DMS153 (cell line): ENCODE measurements at places on chromosomes 6 and 20.

DNA sequence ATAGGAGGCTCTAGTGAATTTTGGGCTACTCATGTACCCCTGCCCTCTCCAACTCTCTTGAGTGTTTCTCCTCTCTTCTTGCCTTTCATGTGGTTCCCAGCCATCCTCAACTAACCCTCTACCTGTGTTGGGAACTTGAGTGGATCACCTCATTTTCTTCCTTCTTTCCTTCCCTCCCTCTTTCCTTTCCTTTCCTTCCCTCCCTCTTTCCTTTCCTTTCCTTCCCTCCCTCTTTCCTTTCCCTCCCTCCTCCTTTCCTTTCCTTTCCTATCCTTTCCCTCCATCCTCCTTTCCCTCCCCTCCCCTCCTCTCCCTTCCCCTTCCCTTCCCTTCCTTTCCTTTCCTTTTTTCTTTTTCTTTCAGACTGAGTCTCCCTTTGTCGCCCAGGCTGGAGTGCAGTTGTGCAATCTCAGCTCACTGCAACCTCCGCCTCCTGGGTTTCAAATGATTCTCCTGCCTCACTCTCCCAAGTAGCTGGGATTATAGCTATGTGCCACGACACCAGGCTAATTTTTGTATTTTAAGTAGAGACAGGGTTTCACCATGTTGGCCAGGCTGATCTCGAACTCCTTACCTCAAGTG, 63.8 kb downstream of the BTBD3 start:
- no peak for DNase-seq

- no peak for DNase-seq
These were observed 87.5 kb upstream of the TMEM170B start for GRCh38 chr6:11450037-11450436.

DNA sequence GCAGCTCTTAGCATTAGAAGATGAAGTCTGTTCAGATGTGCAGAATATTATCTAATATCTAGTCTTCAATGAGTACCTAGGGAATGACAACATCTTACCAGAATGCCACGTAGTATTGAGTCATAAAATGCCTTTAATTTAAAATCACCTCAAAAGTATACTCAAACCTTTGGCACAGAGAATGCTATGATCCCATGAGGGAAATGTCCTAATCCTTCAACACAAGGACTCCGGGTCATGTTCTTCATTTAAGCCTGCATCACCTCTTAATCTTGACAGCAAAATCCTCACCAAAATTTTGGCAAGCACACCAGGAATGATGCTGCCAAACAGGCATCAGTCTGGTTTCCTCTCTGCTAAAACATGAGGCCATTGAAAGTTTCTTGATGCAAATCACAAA, 23.6 kb upstream of the MARCKS start:
- no peak for DNase-seq

GRCh38 chr6:109920911-109921310, 57.2 kb upstream of the GPR6 start:
- no peak for DNase-seq

DNA sequence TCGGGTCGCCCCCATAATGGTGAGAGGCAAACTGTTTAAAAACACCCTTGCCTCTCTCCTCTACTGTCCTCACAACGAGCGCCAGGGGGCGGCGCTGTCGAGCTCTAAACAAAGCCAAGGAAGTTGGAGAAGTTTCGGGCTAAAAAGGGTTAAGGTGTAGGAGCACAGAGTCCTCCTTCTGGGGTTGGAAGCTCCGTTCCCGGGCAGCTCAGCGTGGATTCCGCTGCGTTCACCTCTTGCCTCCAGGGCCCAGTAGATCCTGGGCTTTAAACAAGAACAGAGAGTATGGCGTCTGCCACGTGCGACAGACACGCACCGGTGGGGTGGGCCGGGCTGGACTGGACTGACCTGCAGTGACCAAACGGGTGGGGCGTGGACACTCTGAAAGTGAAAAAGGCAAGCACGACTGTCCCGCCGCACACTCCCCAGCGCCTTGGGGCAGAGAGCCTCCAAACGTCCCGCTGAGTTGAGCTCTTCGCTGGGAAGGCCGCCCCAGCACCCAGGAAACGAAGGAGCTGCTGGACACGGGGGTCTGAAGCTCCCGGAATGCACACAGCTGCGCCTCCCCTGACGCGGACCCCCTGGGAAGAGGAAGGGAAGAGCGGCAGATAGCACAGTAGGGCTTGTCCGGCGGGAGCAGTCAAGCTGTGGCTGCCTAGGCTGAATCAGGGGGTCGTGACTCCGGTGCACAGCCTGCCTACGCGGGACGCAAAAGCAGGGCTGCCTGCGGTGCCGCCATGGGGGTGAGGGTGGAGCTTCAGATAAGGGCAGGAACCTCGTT, 1.6 kb upstream of the THBD start:
- DNase-seq = no peak

- no peak for DNase-seq
These were observed 111.1 kb upstream of the MCHR2 start for GRCh38 chr6:100105138-100105537.

DNA sequence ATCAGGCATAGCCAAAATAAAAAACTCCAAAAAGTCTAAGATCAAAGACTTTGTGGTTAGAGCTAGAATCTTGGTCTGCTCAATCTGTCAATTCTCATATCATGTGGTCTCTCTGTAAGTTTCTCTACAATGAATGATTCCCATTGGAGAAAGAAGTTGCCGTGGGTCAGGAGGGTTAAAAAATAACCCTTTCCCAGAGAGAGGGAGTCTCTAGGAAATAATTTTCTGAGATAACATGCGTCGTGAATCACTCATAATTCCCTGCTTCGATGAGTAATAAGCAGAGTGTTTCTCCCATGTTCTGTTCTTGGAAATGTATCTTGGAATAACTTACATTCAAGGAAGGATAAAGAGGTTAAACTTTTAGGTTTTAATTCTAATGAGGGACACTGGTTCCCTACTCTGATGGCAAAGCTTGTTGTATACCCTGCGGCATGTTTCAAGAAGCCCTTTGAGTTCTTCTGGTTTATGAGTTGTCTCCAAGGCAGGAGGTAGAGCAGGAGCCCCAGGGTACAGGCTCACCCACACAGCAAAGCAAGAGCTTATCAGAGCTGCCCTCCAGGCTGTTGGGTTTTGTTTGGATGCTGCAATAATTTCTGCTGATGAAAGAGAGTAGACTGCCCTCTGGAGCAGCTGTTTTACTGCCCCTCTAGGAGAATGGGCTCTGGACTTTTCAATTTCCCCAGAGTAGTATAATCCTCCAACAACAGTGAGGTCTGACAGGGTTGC, 599.1 kb downstream of the QKI start:
- no peak for DNase-seq

GRCh38 chr6:53066077-53066417, 843 bp downstream of the FBXO9 start:
- no peak for DNase-seq

- DNase-seq = no peak
These were observed 130.9 kb downstream of the DTNBP1 start for GRCh38 chr6:15531973-15532372.

DNA sequence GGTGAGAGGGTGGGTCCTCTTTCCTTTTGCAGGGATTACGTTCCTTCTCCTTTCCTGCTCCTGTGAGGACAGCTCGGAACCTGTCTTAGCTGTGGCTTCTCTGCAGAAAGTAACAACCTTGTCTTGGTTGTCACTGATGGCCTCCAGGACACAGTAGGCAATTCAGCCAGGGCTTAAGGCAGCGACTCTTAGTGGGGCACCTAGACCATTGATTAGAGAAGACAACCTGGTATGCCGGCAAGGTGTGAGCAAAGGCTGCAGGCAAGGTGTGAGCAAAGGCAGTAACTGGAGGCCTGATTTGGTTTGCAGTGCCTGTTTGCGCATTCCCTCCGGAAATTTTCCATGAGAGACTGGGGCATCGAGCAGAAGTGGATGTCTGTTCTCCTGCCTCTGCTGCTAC, 37.6 kb downstream of the DYNLT1 start:
- no peak for DNase-seq

GRCh38 chr6:51487937-51488336, 599.5 kb downstream of the PKHD1 start:
- DNase-seq = no peak

DNA sequence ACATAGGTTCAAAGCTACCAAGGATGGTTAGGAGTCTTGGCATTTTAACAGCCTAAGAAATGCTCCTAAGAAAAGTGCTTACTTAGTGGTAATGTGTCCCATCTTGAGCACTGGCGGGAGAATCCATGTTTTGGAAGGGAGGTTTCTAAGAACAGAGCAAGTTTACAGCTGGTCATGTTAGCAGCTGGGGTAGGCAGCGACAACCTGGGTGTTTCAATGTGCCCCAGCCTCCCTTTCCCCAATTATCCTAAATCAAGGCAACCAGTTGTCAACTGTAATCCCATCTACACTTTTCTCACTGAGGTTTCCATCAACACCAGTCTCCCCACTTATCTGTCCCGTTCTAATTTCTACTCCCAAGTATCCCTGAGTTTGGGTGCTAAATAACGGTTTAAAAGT, 1.6 kb upstream of the JAG1 start:
- DNase-seq = no peak

DNA sequence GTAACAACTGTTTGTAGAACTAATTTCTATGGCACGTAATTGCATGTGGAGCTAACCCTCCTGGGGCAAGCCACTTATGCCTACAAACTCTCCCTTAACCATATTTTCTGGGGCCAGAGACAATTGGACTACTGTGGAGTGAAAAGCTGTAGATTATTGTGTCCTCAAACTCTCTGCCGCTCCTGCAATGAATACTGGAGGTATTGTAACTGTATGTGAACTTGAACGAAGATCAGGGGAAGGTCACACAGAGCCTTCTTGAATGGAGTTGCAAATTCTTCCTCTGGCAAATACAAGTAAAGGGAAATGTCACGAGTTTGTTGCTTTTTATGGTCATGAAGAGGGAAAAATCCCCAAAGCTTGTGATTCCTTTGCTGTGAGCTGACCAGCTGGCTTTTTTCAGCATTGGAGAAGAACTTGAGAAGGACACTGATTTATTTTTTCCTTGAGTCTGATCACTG, 18.2 kb downstream of the AKAP12 start:
- no peak for DNase-seq

DNA sequence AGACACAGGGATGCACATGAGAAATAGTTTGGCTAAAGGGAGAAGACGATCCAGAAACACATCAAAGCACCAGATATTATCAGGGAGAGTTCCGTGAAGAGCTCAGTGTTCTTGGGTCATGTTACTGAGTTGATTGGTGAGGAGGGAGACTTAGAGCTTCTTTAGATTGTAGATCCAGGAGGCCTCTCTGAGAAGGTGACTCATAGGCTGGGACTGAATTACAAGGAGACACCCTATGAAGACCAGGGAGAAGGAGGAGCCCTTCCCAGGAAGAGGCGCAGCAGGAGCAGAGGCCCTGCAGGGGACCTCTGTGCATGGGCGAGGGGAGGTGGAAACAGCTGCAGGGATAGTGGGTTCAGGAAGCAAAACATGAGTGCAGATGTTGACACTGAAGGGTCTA, 196.5 kb downstream of the SLC24A3 start:
- DNase-seq = no peak

DNA sequence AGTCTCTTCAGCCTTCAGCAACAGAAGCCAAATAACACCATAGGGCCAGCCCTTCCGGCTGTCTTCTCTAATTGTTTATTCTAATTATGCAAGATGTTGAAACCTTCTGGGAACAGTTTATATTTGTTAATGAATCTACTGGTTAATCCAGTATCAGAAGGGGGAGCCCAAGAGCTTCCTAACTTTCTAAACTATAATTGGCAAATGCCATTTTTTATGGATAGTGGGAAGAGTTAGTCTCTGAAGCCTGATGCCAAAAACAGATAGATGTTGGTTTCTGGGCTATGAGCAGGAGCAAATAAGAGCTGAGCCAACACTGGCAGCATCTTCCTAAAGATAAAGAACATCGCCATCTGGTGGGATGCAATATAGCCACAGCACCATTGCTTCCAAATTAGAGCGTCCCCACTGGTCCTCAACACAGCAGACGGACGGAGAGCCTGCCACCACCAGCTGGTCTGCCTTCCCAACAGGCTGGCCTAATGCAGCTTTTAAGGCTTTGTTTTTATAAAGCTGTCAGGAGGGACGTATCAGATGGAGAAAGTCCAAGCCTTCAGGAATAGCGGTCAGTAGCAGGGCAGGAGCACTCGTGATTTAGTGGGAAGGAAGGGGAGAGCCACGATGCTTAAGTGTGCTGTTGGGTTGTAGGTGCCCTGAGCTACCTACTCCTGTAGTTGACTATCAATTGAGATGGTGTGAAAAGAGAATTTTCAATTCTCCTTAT, 118.8 kb downstream of the RALGAPA2 start:
- DNase-seq = peak; percentile 72

GRCh38 chr20:57753332-57754164, 43.7 kb upstream of the PMEPA1 start:
- no peak for DNase-seq

GRCh38 chr6:15994814-15995459, 133.9 kb upstream of the MYLIP start:
- no peak for DNase-seq

GRCh38 chr20:40966103-40966502, 62.5 kb upstream of the TOP1 start:
- DNase-seq = no peak

DNA sequence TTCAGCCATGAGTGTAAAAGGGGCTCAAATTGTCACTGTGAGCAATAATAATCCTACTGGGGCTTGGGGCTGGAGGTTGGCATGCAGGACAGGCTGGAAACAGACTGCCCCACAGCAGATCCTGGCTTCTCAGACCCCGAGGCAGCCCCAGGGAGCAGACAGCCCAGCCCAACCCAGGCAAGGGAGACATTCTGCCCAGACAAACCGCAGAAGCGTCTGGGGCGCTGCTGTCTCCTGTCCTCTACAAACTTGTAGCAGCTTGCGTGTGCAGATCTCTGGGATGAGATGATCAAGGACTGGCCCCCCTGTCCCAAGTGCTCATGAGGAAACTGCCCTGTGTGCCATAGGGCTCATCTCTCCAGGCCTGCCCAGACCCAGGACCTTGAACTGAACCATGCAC, 84.6 kb downstream of the MAFB start:
- DNase-seq = no peak

DNA sequence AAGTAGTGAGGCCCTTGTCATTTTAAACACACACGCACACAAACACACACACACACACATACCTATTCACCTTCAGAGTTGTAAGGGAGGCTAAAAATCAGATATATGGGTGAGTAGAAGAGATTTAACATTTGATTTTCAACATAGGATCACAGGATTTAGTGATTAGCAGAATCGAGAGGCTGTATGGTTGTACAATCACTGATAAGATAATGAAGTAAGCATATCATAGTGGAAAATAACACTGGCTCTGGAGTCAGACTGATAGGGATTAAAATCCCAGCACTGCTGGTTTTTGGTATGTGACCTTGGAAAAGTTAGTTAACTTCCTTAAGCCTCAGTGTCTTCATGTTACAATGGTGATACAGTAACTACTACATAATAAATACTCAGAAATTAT, 40.8 kb downstream of the RNF217 start:
- DNase-seq = no peak

- DNase-seq = no peak
These were observed 97.5 kb downstream of the PFDN4 start for GRCh38 chr20:54305421-54305820.

GRCh38 chr6:43061861-43062260, 2.4 kb downstream of the KLC4 start:
- no peak for DNase-seq

GRCh38 chr6:14822012-14822553, 423.8 kb upstream of the JARID2 start:
- no peak for DNase-seq
